ENCODE measurements at places on chromosomes 12 and 14.

GRCh38 chr12:24073170-24073810 is 123.8 kb upstream of the SOX5 start:
- DNase-seq: no peak

DNA sequence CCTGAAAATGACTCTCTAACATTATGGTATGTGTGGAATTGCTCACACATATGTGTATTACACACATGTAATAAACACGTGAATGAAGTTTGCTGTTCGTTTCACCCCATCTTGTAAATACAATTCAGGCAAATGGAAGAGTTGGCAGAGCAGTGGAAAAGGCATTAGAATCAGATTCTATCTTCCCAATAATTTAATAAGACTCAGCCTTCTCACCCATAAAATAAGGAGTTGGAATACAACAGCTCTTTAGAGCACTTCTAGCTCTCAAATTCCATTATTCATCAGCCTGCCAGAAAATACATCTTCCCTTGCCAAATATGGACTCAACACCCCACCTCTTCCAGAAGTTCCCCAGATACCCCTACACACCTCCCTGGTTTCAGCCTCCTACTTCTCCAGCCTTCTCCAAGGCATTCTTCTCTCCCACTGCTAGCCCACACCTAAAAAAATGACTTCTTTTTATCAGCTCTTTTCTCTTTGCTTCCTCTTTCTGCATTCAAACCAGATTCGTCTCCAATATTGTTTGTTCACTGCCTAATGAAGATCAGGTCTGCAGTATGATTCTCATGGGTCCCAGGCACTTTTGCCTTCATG is 66.2 kb upstream of the DYRK2 start:
- DNase-seq: no peak

DNA sequence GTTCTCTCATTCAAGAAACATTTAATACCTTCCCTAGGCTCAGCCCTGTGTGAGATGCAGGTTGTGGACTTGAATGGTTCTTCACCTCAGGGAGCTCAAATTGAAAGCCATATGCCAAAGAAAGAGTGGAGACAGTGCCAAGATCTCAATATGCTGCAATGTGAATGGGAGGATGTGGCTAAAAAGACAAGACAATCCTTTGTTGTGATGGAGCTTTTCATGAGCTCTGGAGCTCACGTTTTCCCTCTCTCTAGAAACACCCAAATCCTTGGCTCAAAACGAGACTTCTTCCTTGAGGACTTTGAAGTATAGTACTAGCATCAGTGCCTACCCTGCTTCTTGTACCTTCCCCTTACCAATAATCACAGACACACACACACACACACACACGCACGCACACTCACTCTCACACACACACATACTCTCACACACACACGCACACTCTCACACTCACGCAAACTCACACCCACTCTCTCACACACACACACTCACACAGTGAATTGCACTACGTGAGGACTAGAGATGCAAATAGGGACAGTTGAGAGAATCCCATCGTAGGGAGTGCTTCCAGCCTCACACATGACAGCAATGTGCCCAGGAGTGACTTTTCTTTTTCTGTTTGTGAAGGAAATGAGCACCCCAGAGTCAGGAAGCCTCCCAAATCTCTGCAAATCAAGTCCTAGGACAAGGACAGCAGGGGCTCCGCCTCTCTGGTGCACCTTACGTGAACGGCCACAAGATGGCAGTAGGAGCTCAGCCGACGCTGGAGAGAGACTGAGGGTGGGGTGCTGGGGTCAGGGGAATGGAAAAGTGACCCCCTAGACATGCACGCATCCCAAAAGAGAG is 231.4 kb downstream of the PCNX1 start:
- DNase-seq: peak; percentile 81

GRCh38 chr12:46390881-46391280 is 18.3 kb upstream of the SLC38A2 start:
- DNase-seq: no peak

DNA sequence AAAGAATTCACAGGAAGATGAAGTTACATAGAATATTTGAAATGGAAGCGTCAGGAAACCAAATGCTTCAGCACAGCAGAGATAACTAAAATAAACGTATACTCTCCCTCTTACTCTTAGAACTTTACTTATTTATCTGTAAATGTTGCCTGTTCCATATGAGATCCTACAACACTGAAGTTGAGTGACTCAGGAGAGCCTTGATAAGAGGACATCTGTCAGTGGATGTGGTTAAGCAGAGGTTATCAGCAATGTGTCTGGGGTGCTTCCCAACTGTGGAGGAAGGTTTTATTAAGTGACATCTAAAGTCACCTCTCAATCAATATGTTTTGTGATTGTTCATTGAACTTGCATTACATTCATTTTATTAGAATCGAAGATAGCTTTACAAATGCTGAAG is 81.9 kb downstream of the NEDD1 start:
- DNase-seq: no peak

GRCh38 chr12:130686511-130686991 is 29.5 kb downstream of the RIMBP2 start:
- no peak for DNase-seq

GRCh38 chr14:60758885-60759284 is 24.3 kb downstream of the MNAT1 start:
- no peak for DNase-seq

DNA sequence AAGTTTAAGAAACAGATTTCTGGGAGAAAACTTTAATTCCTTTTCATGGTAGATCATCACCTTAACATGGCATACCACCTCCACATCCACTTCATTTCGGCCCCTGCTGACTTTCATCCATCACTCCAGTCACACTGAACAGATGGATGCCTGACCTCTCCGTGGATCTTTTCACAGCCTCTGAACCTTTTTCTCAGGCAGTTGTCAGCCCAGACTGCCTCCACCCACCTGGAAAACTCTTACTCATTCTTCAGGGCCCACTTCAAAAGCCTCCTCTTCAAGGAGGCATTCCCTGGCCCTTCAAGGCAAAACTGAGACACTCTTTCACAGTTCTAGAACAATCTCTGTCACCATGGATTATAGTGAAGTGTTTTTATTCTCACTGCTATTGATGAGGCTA is 52.9 kb downstream of the GXYLT1 start:
- no peak for DNase-seq

- DNase-seq: no peak
Measured at GRCh38 chr12:57539-57938, 9.0 kb upstream of the IQSEC3 start.

- no peak for DNase-seq
Measured at GRCh38 chr12:60278209-60278608, 682.4 kb downstream of the SLC16A7 start.

DNA sequence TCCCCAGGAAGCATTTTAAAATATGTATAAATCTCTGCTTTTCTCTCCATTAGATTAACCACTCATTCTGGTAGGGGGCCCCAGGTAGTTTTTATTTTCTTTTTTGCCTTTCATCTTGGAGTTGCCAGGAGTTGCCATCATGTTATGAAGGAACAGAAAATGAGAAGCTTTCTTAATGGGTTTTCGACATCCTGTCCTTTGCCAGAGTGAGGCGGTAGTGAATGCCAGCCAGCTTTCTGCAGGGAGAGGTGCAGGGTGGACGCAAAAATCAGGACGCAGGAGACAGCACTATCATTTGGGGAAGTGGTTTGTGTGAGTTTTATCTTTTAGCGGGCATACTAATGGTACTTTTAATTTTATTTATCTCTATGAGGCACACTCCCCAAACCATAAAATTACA is 1.7 kb downstream of the RASSF8 start:
- DNase-seq: no peak

- DNase-seq: no peak
Measured at GRCh38 chr12:55845785-55846496, 3.2 kb upstream of the MMP19 start.

DNA sequence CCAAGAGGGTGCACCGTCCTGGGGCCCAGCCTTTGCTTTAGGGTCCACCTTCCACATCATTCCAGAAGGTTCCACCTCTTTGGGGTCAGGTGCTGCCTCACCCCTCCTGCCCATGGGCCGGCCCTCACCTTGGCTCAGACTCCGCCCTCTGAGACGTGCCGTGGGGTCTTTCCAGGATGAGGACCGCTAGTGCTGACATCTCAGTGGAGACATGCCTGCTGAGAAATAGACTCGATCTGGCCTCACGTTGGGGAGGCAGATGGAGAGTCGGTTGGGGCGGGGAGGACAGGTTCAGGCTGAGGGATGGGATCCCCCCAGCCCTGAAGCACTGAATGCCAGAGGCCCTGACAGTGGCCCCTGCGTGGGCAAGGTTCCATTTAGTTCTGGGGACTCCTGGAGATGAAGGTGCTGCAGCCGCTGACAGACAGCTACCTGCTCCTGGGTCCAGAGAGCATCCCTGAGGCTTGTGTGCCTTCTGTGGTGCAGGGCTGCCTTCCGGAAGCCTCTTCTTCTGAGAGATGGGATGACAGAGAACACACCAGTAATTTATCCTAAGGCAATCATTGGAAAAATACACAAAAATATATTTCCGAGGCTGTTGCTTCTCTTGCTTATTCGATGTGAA is 185.3 kb downstream of the KIF26A start:
- DNase-seq: no peak

DNA sequence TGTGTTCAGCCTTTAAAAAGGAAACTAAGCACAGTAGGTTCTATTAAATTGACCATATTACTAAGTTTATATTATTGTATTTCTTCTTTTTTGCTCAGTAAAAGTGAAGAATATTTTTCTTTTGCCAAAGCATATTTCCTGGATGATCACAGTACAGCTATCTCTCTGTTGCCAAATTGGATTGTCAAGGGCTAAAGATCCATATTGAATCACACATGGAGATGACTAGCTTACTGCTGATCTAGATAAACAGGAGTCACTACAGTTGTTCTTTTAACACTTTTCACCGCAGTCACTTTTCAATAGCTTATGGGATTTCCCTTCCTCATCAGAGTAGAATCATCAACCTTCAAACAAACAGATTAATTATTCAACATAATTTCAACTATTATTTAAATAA is 78.6 kb downstream of the LRRC9 start:
- DNase-seq: no peak

- no peak for DNase-seq
Measured at GRCh38 chr14:75941030-75941429, 40.8 kb downstream of the TGFB3 start.

DNA sequence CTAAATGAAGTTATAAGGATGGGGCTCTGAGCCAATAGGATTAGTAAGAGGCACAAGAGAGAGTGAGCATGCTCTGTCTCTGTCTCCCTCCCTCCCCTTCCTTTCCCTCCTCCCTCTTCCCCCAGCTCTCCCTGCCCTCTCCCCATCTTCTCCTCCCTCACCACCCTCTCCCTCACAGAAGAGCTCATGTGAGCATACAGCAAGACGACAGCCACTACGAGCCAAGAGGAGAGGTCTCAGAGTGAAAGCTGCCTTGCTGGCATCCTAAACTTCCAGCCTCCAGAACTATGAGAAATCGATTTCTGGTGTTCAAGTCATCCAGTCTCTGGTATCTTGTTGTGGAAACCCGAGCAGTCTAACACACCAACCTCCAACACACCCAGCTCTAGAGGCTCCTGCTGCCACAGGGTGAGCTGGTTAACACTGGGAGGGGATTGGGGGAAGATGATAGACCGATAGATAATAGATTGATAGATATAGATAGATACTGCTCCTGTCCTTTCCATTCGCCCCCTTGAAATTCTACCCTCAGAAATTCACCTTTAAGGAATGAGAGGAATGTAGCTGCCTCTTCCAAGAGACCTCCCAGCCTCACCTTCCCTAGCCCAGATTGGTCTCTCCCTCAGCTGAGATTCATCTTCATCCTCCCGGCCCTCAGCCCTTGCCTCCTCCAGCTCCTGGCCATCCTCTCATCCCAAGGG is 25.8 kb upstream of the ACTN1 start:
- DNase-seq: no peak

DNA sequence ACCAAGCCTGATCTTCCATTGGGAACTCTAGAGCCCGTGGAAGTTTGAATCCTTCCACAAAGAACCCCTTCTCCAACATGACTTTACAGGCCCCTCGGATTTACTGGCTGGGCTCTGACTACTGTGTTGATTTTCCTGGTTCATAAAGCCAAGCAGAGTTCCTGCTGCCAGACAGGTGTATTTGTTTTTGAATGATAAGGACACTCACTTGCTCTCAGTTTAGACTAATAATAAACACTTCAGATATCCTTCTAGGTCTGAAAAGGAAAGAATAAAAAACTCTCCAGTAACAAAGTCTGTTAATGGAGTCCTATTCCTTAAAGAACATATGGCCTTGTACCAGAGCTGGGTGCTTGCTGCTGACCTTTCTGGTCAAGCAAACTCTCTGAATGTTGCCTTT is 31.0 kb downstream of the SIX1 start:
- no peak for DNase-seq

DNA sequence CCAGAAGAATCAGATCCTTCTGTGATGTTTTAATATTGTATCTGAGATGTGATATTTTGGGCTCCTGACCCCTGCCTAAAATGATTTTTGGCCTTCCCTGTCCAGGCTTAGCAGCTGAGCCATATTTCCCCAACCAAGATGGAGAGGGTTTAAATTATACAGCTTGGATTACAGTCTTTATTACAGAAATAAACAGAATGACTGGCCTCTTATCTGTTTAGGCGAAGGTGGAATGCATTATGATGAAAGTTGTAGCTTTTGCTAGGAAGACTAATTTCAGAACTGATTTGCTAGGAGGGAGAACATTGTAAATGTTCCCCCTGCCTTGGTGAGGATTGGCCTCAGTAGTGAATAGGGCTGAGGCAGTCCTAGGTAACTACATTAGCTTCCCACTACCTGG is 23.3 kb downstream of the BMAL2 start:
- DNase-seq: no peak

DNA sequence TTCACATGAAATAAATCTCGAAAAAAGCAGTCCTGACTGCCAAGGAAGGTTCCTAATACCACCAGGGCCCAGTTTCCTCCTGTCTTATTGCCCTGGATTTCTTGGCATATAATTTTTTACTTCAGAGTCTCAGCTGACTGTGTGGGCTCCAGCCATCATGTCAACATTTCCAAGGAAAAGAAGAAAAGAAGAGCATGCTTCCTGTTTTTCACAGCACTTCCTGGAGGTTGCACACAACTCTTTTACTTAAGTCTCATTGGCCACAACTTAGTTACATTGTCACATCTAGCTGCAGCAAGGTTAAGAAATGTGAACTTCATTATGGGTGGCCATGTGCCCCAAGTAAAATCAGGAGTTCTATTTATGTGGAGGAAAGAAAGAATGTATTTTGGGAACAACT is 24.3 kb downstream of the DACT1 start:
- DNase-seq: no peak

DNA sequence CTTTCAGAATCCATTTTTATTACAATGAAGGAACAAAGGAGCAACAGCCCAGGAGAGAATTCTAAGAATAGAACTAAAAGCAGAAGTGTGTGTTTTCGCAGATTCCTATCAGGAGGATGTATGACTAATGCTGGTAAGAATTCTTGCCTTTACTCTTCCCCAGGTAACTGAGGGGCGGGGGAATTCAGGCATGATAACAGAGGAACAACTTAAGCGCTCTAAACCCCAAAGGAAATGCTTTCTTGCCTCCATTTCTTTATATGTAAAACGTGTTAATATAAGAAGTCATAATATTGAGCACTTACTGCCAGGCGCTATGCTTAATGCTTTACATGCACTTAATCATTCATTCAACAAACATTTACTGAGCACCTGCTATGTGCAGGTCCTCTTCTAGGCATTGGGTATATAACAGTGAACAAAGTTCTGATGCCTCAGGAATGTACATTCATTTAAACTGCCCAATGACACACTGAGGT is 4.5 kb downstream of the HCAR1 start:
- DNase-seq: no peak
